HFFc6 (cell line): ENCODE measurements at places on chromosomes 12 and 14. TPM values are rescaled to one million over a fixed set of nuclear protein-coding genes. Genes with fewer than 3 reads are reported as not detected.

C12orf54 gene
- not detected in 2 replicates for total RNA-seq

CNTN1 gene
- not detected in 2 replicates for total RNA-seq

DNA sequence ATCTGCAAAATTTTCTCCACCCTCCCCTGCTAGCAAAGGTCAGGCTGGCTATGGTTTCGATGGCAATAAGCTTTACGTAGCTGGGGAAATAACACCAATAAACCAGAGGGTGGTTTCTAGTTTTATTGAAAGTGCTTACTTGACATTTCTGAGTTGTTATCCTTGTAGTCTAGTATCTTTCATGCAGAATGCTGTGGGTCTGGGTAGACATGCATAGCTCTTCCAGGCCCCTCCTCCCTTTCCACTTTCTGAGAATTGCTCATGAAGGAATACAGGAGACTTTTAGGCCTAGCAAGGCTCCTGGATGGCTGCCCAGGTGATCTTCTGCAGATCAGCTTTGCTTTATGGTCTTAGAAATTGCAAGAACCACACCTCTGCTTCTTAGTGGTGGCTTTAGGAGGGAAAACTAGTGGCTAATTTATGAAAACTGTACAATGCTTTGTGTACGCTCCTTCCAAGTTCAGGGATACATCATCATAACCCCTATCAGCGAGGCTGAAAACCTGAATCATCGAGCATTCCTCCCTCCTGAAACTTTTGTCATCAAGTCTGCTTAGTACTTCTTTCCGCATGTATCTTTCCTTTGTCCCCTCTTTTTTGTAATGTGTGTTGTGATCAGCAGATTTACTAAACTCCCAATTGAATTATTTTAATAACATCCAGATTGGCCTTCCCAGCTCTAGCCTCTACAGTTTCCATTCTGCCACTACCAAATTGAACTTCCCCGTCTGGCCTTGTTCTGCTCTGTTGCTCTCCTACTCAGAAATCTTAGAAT, 473.0 kb downstream of the RAD51B start:
- no peak for DNase-seq

DNA sequence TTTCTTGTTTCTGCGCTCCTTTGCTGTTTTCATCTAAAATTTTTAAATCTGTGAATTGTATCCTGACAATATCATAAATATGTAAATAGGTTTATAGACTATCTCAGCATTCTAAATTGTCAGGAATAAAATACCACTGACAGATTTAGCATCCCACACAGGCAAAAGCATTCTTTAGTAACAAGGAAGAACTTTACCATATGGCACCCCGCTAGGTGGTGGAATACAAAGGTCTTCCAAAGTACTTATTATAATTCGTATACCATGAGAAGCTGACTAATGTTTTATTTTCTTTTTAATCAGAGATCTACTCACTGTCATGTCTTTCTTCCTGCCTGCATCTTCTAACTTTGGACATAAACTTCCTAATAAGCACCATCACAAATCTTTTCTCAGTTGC, 328.8 kb upstream of the NOVA1 start:
- DNase-seq: no peak

GRCh38 chr12:47548401-47548800, 157.4 kb downstream of the RPAP3 start:
- no peak for DNase-seq

DNA sequence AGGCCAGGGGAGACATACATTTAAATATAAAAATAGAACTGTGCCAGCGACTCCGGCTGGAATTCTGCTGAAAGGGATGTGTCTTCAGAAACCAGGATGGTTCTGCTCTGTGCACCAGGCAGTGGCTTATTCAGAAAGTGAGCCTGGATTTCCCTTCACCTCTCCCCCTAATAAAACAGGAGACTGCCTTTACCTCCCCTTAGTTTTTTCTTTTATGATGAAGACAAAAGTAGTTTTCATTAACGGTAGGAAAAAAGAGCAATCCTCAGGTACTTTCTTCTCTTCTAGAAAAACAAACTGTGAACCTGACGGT, 346 bp downstream of the SLC7A8 start:
- DNase-seq: no peak

DNA sequence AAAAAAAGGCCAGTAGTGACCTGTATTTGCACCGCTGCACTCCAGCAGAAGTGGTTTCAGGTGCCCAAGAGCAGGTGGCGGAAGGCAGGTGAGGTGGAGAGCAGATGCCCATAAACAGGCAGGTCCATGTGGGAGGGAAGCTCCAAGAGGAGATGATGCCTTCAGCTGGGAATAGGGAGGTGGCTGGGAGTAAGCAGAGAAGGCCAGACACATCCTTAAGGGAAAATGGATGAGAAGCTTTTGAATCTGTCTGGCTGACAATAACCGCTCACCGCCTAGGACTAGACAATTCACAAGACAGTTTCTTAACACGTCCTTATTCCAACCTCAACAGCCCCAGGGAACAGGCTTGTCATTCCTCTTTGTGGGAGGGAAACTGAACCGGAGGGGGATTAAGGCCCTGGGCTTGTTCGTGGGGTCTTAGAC, 43.9 kb upstream of the PLEKHG6 start:
- no peak for DNase-seq

DNA sequence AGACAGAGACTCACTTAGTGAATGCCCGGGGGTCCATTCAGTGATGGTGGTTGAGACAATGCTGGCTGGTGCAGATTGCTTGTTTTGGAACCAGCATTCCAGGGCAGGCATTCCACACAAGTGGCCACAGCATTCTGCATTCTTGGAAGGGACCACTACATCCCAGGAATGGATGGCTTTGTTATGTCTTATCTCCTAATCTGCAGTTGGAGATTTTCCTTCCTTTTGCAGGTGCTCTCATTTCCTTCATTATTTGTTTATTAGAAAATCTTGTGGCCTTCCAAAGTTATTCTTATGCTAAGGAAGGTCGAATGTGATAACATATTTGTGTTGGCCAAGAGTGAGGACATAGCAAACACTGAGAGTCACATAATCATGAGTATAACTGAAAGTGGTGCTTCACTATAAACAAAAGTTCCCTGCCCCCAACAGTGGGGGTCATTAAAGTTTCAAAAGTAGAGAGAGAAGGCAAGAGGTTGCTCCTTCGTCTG, 66.0 kb downstream of the BMP4 start:
- DNase-seq: no peak

DNA sequence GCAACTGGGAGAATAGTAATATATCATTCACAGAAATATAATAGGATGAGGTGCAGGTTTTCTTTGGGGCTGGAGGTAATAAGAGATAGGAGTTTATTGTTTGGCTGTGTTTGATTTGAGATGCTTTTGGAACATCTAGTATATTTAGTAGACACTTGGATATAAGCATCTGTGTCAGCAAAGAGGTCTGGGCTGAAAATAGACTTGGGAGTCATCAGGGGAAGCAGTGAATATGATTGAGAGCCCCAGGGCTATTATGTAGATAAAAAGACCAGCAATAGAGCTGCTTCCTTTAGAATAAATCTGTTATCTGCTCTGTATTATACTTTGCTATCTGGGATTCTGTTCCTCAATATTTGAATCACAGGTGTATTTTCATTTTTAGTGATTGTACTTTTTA, 36.6 kb downstream of the SPATA7 start:
- no peak for DNase-seq
